ENCODE measurements at places on chromosomes 4 and X. TPM values are rescaled to one million over a fixed set of nuclear protein-coding genes. Genes with fewer than 3 reads are reported as not detected.

Gene DRD5
- total RNA-seq: not detected

Gene DNAAF6
- not detected for total RNA-seq

Gene KLKB1
- not detected for total RNA-seq

Gene USP17L17
- total RNA-seq: not detected

Gene AFF1
- 26.9 TPM for total RNA-seq

Gene MAML3
- total RNA-seq: 0.65 TPM

Gene VBP1
- total RNA-seq: 13.2 TPM

Gene ARHGAP36
- not detected for total RNA-seq

Gene ADRA2C
- total RNA-seq: not detected

Gene CLDN34
- total RNA-seq: not detected

Gene AMBN
- total RNA-seq: not detected

Gene CFAP97
- 14.7 TPM for total RNA-seq

All from mesangial cell (primary cell).